ENCODE measurements at places on chromosomes 2 and 18.

GRCh38 chr2:11784747-11785610 lies 38.5 kb downstream of the LPIN1 start:
- peak; percentile 36 for DNase-seq

GRCh38 chr2:128808462-128809258 lies 490.0 kb upstream of the HS6ST1 start:
- DNase-seq = no peak

- DNase-seq = no peak
Observed at GRCh38 chr2:159879051-159879604, 81.1 kb upstream of the CD302 start.

- no peak for DNase-seq
Observed at GRCh38 chr18:55416791-55417190, 171.2 kb downstream of the TCF4 start.

DNA sequence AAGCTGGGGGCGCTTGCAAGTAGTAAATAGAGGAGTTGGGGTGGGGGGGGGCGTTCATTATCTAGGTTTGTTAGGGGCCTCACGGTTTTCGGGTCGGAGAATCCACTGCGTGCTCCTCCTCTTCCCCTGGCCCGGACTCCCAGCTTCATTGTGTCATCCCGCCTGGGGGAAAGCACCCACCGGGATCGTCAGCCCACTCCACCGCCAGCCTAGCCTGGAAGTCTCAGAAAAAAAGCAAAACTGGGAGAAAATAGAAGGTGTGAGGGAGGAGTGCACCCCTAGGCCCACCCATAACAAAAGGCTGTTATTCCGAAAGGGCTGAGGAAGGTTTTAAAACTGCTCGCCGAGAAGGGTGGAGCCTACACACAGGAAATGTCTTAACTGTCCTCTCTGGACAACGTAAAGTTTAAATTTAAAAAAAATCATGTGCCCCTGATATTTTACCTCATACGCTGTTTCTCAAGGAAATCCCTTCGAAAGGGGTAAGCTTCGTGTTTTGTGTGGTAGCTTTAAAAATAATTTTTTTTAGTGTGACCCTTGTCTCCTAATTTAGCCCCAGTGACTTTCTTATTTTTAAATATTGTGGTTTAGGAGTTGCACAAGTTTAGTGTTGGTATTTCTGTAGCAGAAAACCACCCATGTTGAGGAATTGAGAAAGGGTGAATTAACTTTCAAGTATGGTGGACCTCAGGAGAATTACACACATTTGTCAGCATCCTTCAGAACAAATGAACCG lies 104.2 kb downstream of the SPTBN1 start:
- peak; percentile 66 for DNase-seq

- DNase-seq = no peak
Observed at GRCh38 chr2:190529486-190530247, 4.9 kb downstream of the NEMP2 start.

- DNase-seq = no peak
Observed at GRCh38 chr2:166671801-166672200, 177.8 kb upstream of the SCN7A start.

DNA sequence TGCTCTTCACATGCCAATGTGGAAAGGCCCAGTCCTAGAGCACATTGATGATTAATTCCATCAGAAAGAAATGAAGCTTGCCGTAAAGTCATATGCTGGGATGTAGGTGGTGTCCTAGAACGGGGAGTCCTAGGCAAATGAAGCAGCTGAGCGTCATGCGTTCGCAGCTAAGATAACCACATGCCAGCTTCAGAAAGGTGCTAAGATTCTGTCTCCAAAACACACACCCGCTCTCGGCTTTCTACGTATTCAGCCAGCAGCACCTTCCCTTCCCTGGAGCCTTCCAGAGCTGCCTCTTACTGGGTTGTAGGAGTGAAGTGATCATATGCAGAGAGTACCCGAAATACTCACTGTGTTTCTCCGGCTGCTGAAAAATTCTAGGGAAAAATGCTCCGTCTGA lies 421.6 kb upstream of the ID2 start:
- no peak for DNase-seq

DNA sequence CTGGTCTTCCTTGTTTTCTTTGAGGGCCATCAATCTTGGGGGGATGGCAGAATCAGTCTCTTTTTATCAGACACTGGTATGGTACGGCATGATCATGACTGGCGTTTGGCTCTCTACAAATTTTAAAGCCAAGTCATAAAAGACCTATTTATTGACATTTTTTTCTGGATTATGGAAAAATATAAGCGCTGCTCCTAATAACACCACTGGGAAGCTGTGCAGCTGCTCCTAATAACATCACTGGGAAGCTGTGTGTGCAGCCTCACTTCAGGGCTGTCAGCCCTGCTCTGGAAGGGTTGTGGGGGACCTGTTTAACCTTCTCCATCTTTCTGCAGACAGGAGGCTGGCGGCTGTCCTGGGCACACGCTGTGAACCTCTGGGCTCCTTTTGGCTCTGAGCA lies 88.9 kb downstream of the SNTG2 start:
- DNase-seq = no peak

DNA sequence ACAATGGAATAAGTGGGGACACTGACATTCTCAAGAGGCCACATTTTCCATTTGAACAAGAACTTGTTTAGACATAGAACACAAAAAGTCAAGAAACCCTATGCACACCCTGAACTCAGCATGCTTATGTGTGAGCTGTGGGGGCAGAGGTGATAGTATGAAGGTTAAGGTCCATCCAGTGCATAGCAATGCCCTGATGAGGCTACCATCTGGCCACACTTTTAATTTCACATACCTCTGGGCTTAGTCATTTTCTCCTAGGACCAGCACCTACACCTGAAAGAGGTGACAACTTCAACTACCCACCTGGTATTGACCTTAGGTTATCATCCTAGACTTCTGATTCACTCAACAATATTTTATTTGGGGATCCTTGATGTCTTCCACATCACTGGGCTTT lies 139.8 kb downstream of the PIK3C3 start:
- DNase-seq = no peak

- DNase-seq = peak; percentile 38
Observed at GRCh38 chr2:60565472-60565871, 12.0 kb upstream of the BCL11A start.

- DNase-seq = no peak
Observed at GRCh38 chr2:239917125-239917956, 107.8 kb downstream of the NDUFA10 start.

DNA sequence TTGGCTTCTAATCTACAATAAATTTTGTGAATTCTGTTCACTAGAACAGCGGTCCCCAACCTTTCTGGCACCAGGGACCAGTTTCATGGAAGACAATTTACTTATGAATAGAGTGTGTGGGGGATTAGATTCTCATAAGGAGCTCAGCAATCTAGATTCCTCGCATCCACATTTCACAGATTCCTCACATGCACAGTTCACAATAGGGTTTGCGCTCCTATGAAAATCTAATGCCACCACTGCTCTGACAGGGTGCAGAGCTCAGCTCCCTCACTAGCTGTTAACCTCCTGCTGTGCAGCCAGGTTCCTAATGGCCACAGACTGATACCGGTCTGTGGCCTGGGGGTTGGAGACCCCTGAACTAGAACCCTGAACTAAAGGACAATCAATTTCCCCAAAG lies 1568.6 kb upstream of the NXPH2 start:
- no peak for DNase-seq

Data from CD4-positive, alpha-beta T cell treated with Interleukin-1 beta for 1 hour (primary cell).